GM23248 (cell line): ENCODE measurements at places on chromosomes 5 and 9.
A peak's percentile ranks its signal among the peaks of the same experiment; 100 is the strongest.

DNA sequence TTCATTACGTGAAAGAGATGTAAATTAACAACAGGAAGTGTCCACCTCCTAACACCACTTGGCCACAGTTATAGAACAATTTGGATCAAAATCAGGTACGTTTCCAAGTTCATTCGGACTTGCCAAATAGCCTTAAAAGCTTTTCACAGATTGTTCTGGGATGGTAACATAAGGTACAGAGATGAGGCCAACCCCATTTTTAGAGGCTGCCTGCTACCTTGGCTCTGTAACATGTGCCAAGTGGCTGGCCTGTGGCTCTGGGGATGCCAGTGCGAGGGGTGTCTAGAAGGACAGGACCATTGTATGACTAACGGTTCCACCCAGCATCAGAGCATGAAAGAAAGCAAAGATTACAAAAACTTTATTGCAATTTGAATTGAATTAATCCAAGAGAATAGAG, 91.0 kb downstream of the LHFPL2 start:
- no peak overlapping the region for H3K4me3 ChIP-seq
- H3K27ac ChIP-seq, result no peak overlapping the region
- H3K36me3 ChIP-seq, result no peaks in the 10 kb centered on the region
- no peak for DNase-seq
- H3K27me3 ChIP-seq, result no peaks in the 10 kb centered on the region
- H3K4me1 ChIP-seq, result no peaks in the 10 kb centered on the region

DNA sequence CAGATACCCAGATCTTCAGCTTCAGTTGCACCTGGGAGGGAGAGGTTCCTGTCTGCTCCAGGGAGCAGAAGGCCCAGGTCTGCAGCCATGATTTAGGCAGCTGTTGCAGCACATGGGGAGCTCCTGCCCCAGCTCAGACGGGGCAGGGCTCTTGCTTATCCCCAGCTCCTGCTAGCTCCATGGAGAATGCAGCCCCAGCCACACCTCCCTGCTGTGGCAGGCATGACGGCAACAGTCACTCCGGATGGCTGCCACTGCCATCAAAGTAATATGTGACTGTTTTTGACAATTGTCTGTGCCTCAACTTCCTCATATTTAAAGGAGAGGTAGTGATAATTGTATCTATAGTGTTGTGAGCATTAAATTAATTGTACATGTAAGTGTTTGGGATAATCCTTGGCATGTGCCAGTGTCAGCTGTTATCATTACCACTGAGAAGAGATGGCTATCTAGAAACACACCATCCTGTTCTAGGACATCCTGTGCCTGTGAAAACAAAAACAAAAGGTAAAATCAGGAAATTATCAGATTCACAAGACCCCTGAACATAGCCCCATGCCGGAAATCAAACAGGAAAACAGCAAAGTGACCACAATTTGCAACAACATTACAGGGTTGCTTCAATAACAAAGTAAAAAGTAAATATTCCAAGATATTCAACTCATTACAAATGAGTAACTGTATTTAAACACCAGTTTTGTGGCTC, 1048.8 kb upstream of the ACO1 start:
- no peaks in the 10 kb centered on the region for H3K27me3 ChIP-seq
- no peaks in the 10 kb centered on the region for H3K4me1 ChIP-seq
- no peaks in the 10 kb centered on the region for H3K36me3 ChIP-seq
- H3K4me3 ChIP-seq, result no peak overlapping the region

- DNase-seq, result no peak
- no peak overlapping the region for H3K4me3 ChIP-seq
- H3K36me3 ChIP-seq, result no peaks in the 10 kb centered on the region
- peaks cover 14% of the 10 kb centered on the region for H3K27me3 ChIP-seq
These were observed 34.8 kb downstream of the PLEKHG4B start for GRCh38 chr5:126806-127205.

DNA sequence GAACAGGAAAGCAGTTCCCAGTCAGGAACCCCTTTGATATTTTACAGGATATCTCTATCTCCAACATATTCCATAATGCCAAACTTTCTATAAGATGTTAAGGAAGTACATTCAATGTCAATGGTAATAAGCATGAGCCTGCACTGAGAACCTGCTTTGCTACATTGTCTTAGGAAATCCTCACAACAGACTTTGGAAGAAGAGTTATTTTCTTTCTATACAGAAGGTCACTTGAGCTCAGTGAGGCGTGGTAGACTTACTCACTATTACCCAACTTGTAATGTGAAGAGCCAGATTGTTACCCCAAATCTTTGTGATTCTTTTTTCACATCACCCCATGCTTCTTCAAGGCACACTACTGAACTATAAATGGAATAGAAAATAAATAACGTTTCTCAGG, 435.9 kb downstream of the DNAH5 start:
- H3K36me3 ChIP-seq, result no peaks in the 10 kb centered on the region
- H3K27me3 ChIP-seq, result peaks cover 35% of the 10 kb centered on the region
- no peak overlapping the region for H3K27ac ChIP-seq
- H3K4me3 ChIP-seq, result no peak overlapping the region

DNA sequence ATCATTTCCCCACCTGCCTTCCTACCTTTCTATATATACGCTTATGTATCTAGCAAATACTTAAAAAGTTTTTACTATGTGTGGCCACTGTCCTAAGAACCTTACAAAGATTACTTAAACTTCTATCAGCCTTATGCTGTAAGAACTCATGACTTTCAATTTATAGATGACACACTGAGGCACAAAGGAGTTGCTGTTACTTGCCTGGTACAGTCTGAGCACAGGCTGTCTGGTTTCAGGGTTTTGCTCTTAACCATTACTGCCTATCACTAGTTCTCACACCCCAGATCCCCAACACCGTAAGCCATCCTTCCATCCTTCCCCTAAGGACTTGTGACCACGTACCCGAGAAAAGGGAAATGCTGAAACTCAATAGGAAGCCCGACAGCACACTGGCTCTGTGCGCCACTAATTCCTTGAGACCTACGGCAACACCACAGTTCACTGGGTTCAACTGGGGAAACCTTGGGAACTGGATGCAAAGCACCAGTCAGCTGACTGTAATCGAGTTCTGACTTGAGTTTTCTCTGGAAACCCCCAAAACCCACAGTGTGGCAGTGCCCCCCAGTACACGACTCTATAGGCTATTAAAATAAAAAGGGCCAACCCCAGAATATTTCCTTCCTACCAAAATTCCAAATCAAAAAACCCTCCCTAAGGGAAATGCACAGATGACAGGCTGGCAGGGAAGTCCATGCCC, 56.0 kb downstream of the AUH start:
- H3K4me3 ChIP-seq, result no peak overlapping the region
- no peak for DNase-seq
- H3K36me3 ChIP-seq, result no peaks in the 10 kb centered on the region
- H3K27ac ChIP-seq, result no peak overlapping the region
- no peaks in the 10 kb centered on the region for H3K27me3 ChIP-seq

DNA sequence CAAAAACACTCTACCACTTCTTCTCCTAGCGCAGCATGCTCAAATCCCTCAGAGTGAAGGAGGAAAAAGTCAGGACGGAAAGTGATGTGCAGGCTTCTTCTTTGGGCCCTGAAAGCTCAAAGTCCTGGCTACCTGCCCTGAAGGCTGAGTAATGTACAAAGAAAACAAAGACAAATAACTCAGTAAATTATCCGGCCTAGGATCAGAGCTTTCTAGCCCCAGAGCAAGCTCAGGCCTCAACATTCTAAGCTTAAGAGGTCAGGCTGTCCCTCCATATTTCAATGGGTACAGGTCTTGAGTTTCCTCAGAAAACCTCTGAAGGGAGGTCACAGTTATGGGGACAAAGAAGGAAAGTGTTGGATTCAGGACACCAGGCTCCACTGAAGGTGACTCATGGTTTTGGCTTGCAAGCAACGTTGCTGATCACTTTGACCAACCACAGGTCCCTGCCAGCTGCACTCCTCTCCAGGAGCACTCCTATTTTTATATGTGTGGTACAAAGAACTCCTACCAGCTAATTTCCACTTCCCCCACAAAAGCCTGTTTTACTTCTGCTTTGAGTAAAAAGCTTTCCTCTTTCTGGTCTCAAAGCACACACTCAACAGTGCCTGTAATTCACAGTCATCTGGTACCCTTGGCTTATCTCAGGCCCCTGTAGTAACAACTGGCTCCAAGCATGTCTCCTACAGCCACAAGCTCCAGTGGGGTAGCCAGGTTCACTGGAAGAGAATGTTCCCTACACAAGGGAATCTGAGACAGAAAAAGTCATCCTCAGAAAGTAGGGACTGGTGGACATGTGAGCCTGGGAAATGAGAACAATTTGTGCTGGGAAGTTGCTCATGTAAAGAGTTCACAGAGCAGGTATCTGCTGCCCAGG, 115.7 kb downstream of the UGCG start:
- DNase-seq, result peak; percentile 95
- peaks cover 29% of the 10 kb centered on the region for H3K4me1 ChIP-seq
- peak overlapping the region; percentile 91 for H3K27ac ChIP-seq
- no peaks in the 10 kb centered on the region for H3K36me3 ChIP-seq

- H3K4me3 ChIP-seq, result no peak overlapping the region
- H3K36me3 ChIP-seq, result no peaks in the 10 kb centered on the region
- no peaks in the 10 kb centered on the region for H3K4me1 ChIP-seq
- no peak overlapping the region for H3K27ac ChIP-seq
- DNase-seq, result peak; percentile 1
- no peaks in the 10 kb centered on the region for H3K27me3 ChIP-seq
These were observed 207.1 kb downstream of the ICE1 start for GRCh38 chr5:5629607-5629978.

GRCh38 chr5:139842321-139842720, 46.7 kb downstream of the PSD2 start:
- no peaks in the 10 kb centered on the region for H3K36me3 ChIP-seq
- peaks cover 17% of the 10 kb centered on the region for H3K27me3 ChIP-seq
- H3K4me1 ChIP-seq, result no peaks in the 10 kb centered on the region
- no peak for DNase-seq
- H3K27ac ChIP-seq, result no peak overlapping the region
- no peak overlapping the region for H3K4me3 ChIP-seq

DNA sequence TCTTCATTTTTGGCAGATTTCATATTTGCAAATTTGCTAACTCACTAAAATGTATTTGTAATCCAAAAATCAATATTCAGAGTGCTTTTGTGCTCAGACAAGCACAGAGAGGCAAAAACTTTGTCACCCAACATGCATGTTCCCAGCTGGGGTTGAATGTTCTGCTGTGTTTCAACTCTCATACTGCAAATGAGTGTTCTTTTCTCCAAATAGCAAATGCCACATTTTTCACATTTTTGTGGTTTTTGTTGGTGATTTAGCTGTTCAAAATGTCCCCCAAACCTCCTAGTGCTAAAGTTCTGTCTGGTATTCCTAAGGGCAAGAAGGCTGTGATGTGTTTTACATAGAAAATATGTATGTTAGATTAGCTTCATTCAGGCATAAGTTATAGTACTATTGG, 87.3 kb upstream of the PCSK5 start:
- H3K4me1 ChIP-seq, result peaks cover 12% of the 10 kb centered on the region
- no peak overlapping the region for H3K27ac ChIP-seq
- peak; percentile 56 for DNase-seq
- no peaks in the 10 kb centered on the region for H3K27me3 ChIP-seq
- no peak overlapping the region for H3K4me3 ChIP-seq
- no peaks in the 10 kb centered on the region for H3K36me3 ChIP-seq

- H3K27me3 ChIP-seq, result peaks cover 40% of the 10 kb centered on the region
- H3K4me3 ChIP-seq, result no peak within 1 kb of the TSS
- DNase-seq, result peak; percentile 57
- no peaks in the 10 kb centered on the region for H3K4me1 ChIP-seq
These were observed at the start of gene LHX3 for GRCh38 chr9:136204838-136205706. LHX3 (minus strand) TSS chr9:136205128; CDS start chr9:136205012, 116 bp downstream.

GRCh38 chr5:2003690-2004365, 121.1 kb upstream of the IRX4 start:
- H3K4me1 ChIP-seq, result no peaks in the 10 kb centered on the region
- no peak overlapping the region for H3K4me3 ChIP-seq
- H3K27me3 ChIP-seq, result peaks cover 7% of the 10 kb centered on the region; the same call in 1 of the 2 replicates
- no peaks in the 10 kb centered on the region for H3K36me3 ChIP-seq
- no peak for DNase-seq

- DNase-seq, result no peak
- H3K27ac ChIP-seq, result no peak overlapping the region
- no peak overlapping the region for H3K4me3 ChIP-seq
- no peaks in the 10 kb centered on the region; the same call in 1 of the 2 replicates for H3K27me3 ChIP-seq
- H3K4me1 ChIP-seq, result no peaks in the 10 kb centered on the region
- H3K36me3 ChIP-seq, result no peaks in the 10 kb centered on the region
These were observed 317.0 kb upstream of the MPDZ start for GRCh38 chr9:13596383-13596970.

DNA sequence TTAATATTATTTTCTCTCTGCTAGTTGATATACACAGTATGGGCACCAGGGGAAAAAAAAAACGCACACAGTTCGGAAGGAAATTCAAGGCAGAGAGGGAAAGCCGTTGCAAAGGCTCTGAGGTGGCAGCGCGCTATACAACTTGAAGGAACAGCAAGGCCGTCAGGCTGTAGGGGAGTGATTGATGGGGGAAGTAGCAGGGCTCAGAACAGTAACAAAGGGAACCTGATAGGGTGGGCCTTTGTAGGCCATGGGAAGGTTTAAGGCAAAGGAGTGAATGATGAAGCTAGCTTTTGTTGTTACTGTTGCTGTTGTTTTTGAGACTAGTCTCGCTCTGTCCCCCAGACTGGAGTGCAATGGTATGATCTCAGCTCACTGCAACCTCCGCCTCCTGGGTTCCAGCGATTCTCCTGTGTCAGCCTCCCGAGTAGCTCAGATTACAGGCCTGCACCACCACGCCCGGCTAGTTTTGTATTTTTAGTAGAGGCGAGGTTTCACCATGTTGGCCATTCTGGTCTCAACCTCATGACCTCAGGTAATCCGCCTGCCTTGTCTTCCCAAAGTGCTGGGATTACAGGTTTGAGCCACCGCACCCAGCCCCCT, 27.0 kb downstream of the AQP7 start:
- 0 out of 2 replicates have a peak, but pooled peaks cover 3% of the 10 kb centered on the region for H3K4me1 ChIP-seq
- no peak overlapping the region for H3K4me3 ChIP-seq

GRCh38 chr5:166535641-166536040, 1755.8 kb upstream of the WWC1 start:
- H3K4me3 ChIP-seq, result no peak overlapping the region
- H3K27ac ChIP-seq, result no peak overlapping the region
- H3K27me3 ChIP-seq, result no peaks in the 10 kb centered on the region
- no peaks in the 10 kb centered on the region for H3K4me1 ChIP-seq

DNA sequence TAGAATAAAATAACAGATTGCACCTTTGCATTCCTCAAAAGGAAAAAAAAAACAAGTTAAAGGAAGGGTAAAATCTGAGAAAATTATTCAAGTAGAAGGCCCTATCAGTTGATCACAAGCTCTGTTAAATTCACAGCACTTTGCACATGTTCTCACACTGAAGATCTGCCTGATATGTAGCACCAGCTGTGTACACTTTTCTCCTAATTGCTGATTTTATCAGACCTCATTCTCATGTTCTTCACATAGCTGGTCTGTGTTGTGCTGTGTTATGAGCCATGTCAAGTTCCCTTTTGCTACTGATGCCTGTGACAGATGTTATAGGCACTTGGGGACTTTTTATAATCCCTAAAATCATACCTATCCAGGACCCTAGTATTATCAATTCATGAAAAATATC, 390.4 kb upstream of the PRR16 start:
- no peak overlapping the region for H3K4me3 ChIP-seq
- H3K27ac ChIP-seq, result no peak overlapping the region
- no peaks in the 10 kb centered on the region for H3K4me1 ChIP-seq
- no peaks in the 10 kb centered on the region for H3K27me3 ChIP-seq
- no peaks in the 10 kb centered on the region for H3K36me3 ChIP-seq
